ENCODE measurements at places on chromosomes 3 and 15.

DNA sequence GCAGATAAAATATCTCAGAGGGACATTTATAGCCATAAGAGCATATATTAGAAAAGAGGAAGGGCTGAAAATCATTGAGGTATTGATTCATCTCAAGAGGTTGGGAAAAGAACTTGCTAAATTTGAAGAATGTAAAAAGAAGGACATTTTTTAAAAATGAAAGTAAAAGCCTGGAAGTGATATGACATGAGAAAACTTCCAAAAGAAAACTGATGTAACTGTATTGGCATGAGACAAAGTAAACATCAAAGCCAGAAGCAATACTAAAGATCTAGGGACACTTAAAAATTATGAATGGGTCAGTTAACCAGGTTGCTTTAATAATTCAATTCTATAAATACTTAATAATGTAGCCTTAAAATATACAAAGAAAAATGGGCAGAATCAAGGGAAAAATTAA is 31.9 kb downstream of the CEP63 start:
- no peak for DNase-seq

DNA sequence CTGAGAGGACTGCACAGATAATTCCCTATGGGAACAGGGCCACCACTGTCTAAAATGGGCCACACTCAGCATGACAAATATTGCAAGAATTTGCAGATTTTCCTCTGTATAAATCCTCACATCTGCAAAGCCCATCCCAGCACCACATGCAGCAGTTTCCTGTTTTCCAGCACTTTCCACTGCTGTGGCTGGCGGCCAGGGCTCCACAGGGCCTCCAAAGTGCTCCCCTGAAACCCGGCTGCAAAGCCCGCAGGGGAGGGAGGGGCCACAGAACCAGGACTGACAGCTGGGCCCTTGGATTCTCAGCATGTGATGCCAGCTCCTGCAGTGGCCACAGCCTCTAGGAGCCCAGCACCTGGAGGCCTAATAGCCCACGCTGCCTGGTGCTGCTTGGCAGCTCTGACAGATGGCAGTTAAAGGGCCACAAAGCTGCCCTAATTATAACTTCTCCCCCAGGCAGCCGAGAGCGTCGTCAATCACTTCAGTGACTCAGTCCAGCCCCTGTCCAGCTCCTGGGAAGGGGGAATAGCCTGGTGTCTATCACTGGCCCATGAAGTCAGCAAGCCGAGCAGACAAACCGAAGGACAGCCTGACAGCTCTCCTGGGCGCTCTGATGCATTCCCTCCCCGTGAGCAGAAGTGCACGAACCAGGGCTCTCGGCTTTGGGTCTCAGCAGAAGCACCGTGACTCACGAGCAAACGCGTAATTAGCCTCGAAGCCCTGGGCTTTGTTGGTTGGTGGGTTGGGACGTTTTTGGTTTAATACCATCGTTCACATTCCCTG is 4.7 kb downstream of the LRRC15 start:
- DNase-seq = no peak

- no peak for DNase-seq
These were observed 38.2 kb downstream of the PCSK6 start for GRCh38 chr15:101451266-101451799.

DNA sequence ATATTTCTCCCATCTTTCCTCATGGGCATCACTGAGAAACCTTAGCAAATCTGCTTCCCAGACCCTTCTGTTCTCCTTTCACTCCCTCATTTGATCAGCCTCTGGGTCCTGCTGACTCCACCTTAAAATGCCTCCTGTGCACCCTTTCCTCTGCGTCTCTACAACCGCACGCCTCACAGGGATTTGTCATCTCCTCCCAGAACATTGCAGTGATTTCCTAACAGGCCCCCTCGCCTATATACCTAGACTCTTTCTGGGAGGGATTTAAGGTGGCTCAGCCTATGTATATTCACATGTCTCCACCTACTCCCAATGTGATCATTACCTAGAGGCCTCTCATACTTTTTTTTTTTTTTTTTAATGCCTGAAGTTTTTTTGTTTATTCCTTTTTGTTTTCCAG is 69.2 kb downstream of the LIPC start:
- DNase-seq = no peak

- peak; percentile 71 for DNase-seq
These were observed 634 bp downstream of the STAG1 start for GRCh38 chr3:136751316-136752171.

DNA sequence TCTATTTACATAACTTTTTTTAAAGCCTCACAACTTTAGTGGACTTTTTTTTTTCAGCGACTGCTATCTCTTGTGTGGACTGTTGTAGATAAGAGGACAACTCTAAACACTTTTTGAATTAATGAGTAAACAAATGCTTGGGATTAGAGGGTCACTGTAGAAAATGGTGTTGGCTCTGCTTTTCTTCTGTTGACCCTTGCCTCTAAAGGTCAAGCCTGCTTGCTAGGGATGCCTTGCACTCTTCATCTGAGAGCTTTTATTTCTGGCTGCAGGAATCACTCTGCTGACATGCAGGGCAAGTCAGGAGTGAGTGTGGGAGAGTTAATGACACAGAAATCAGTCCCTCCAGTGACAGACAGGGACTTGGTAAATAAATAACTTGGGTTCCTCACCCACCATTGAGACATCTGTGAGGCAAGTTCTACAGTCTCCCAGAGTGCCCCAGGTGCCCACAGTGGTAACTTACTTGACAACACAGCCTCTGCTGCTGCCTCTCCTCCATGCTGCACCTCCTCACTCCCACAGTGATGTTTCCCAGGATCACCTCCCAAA is 390.1 kb downstream of the IL20RB start:
- no peak for DNase-seq

- DNase-seq = no peak
These were observed 124.0 kb downstream of the MEGF11 start for GRCh38 chr15:66129586-66129985.

GRCh38 chr3:186997473-186997939 is 67.2 kb downstream of the ST6GAL1 start:
- peak; percentile 35 for DNase-seq

- DNase-seq = no peak
These were observed 6.8 kb upstream of the SNRK start for GRCh38 chr3:43279532-43279931.

DNA sequence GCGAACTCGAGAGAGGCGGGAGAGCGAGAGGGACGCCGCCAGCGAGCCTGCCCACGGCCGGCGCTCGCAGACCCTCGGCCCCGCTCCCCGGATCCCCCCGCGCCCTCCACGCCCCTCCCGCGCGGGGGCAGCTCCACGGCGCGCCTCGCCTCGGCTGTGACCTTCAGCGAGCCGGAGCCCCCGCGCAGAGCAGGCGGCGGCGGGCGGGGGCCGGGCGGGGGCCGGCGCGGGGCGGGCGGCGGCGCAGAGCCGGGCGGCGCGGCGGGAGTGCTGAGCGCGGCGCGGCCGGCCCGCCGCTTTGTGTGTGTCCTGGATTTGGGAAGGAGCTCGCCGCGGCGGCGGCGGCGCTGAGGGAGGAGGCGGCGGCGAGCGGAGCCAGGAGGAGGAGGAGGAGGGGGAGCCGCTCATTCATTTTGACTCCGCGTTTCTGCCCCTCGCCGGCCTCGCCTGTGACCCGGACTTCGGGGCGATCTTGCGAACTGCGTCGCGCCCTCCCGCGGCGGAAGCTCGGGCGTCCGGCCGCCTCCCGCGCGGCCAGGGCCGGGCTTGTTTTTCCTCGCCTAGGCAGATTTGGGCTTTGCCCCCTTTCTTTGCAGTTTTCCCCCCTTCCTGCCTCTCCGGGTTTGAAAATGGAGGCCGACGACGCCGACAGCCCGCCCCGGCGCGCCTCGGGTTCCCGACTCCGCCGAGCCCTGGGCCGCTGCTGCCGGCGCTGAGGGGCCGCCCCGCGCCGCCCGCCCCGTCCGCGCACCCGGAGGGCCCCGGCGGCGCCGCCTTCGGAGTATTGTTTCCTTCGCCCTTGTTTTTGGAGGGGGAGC is 524 bp downstream of the IGF1R start:
- peak; percentile 71 for DNase-seq

DNA sequence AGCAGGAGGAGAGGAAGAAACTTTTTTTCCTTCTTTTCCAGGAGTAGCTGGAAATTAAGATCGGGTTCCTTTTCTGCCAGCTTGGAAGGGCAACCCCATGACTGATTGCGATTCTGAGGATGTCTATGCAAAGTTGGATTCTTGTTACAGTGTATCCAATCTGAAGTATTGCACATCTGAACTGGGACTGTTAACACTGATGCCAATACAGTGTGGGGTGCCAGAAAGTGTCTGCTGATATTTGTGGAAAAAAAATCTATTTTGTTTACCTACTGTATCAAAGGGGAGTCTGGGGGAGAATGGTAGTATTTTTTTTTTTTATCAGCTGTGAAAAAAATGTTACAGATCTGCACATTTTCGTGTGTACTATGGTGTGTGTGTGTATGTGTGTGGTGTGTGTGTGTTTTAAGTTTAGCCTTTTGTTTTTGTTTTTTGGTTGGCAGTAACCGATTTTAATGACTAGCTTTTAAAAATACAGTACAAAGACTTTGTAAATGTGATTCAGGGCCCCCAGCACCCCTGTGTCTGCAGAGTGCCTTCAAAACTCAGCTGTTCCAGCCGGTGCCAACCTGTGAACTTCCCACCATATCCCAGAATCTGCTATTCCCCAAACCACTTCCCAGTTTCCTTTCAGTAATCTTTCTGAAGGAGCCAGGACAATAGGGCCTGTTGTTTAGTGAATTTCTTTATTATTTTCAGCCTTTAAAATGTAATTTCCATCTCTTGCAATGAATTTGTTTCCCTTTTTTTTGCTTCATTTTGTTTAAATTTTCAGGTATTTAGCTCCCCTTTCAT is 1.9 kb downstream of the RAP2B start:
- no peak for DNase-seq

DNA sequence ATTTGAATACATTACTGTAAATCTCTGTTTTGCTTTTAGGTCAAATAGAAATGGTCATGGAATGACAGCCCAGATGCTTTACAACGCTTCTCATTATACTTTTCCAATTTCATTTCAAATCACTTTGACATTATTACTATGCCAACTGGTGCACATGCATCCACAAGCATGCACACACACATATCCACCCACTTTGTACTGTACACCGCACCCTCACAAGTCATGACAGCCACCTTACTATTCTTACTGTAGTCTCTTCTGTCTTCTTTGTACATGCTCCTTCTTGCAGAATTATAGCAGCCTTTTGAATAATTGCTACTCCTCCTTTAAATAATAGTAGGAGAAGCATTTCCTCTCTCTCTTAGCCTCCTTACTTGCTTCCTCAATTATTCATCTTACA is 1361.4 kb downstream of the ROBO1 start:
- no peak for DNase-seq

GRCh38 chr3:47476330-47476626 is 537 bp upstream of the SCAP start:
- no peak for DNase-seq

- DNase-seq = no peak
These were observed 258.7 kb downstream of the SLCO3A1 start for GRCh38 chr15:92112180-92112579.

GRCh38 chr15:52052066-52052935 is 33.3 kb downstream of the MAPK6 start:
- DNase-seq = no peak

DNA sequence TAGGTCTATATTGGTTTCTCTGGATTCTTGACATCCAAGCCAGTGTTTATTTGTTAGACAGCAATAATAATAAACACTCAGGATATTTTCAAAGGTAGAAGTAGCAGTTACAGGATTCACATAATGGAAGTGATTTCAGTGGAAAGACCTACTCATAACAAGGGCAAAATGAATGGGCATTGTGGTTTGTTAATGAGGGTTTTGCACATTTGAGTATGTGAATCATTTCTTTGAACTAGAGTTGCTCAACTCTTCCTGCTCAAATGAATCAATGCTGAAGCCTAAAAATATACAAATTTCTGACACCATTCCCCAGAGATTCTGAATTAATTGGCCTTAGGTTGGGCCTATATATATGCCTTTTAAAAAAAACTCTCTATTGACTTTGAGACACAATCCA is 4.1 kb upstream of the COL6A5 start:
- DNase-seq = no peak

DNA sequence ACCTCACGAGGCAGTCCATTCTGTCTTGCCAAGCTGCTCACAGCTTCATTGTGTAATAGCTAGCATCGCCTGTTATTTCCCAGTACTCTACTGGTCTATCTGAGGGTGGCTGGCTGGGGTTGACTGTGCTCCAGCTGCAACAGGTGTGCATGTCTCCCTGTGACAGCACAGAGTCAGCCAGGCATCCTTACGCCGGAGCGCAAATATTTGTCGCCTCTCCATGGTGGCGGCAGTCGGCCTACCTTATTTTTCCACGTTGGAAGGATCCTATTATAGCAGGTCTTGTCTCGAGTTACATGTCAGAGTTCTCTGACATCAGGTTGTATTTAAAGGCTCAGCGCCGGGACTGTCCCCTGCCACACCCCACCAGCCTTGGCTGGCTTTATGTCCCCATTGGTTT is 307.1 kb downstream of the TLE3 start:
- no peak for DNase-seq

GRCh38 chr15:48279608-48280007 is 51.6 kb upstream of the DUT start:
- no peak for DNase-seq

DNA sequence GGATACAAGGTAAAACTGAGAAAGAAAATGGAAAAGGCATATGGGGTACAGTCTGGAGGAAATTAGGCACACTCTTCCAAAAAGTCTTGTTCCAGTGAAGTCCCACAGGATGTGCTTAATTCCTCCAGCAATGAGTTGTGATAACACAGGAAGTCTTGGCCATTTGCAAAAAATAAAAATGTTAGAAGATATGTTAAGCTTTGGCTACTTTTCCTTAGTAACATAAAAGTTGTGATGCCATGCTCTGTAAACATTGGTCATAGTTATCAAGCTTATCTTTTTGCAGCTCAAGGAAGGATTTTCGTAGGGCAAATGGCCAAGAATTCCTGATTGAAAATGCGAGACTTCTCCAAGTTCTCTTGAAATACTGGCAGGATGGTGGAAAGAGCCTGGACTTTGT is 26.4 kb downstream of the LNP1 start:
- no peak for DNase-seq

- DNase-seq = no peak
These were observed 7.5 kb downstream of the ST8SIA2 start for GRCh38 chr15:92400980-92401787.

DNA sequence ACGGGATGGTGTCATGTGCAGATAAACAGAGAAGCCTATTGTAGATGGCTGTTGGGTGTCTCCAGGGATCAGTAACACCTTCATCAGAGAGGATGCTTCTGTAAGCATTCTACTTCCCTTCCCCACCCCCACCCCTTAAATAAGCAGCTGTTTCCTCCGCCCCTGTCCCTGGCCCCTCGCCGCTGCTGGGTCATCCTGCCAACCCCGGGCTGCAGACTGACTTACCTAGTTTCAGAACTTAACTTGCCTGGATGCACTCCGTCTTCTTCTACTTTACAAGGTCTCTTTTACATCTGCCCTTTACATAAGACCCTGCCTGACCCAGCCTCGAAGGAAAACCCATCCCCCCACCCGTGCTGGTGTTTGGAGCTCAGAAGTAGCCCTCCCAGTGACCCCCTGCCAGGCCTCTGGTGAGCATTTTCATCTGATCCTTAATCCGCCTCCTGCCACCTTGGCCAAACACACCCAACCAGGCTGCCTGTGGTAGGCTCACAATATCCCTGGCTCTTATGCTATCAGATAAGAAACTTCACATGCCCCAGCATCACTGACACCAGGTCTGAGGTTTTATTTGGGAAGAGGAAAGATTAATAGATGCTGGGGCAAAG is 103.0 kb upstream of the HES1 start:
- DNase-seq = no peak

- no peak for DNase-seq
These were observed 16.7 kb downstream of the C3orf38 start for GRCh38 chr3:88166419-88166971.

GRCh38 chr15:67101911-67102598 is 36.7 kb downstream of the SMAD3 start:
- peak; percentile 67 for DNase-seq

All from GM20000 (cell line).